ENCODE measurements at places on chromosomes 3 and 15. TPM values are rescaled to one million over a fixed set of nuclear protein-coding genes. Genes with fewer than 3 reads are reported as not detected.

DNA sequence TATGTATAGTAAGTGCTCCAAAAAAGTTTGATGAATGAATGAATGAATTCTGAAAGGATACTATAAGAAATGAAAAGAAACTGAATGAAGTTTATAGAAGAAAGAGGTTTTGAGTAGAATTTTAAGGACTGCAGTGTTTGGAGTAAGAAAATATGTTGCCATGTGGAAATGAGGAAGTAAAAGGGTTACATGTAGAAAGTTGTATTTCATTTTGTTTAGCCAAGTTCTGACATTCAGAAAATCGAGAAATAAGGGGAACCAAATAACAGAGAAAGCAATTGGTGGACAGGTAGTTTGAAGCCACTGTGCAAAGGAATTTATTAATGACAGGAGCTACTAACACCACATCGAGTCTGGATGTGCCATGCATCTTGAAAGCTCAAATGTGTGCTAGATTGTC, 200.7 kb downstream of the SATB1 start:
- DNase-seq = no peak
- no peaks in the 10 kb centered on the region for H3K36me3 ChIP-seq

GRCh38 chr15:90401495-90401894, 13.5 kb downstream of the IQGAP1 start:
- peak overlapping the region; percentile 60 for H3K4me3 ChIP-seq
- H3K4me1 ChIP-seq = peaks cover 4% of the 10 kb centered on the region
- H3K36me3 ChIP-seq = 0 out of 2 replicates have a peak, but pooled peaks cover 4% of the 10 kb centered on the region
- no peak overlapping the region for H3K27ac ChIP-seq
- no peak for DNase-seq
- no peaks in the 10 kb centered on the region for H3K27me3 ChIP-seq

- H3K36me3 ChIP-seq = no peaks in the 10 kb centered on the region
- H3K27ac ChIP-seq = no peak overlapping the region
- H3K4me1 ChIP-seq = no peaks in the 10 kb centered on the region
- DNase-seq = peak; percentile 97
Measured at GRCh38 chr3:50365080-50365841, 5.9 kb upstream of the TMEM115 start.

DNA sequence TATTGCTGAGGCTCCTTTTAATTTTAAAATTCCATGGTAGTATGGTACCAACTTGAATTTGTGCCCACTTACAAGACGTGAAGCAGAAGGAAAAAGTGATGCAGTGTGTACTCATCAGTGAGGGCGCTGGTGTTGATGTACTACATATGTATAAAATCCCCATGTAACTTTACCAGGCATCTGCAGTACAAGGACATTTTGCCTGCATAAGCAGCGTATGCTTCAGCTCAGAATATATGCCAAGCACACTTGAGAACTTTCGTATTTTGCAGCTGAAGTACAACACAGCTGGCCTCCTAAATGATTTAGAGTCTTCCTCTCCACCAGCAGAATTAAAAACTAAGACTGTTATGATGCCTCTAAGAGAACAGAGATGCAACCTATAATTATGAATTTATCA, 108.9 kb downstream of the RYR3 start:
- no peaks in the 10 kb centered on the region for H3K4me1 ChIP-seq
- no peak overlapping the region for H3K4me3 ChIP-seq
- DNase-seq = no peak
- no peak overlapping the region for H3K27ac ChIP-seq
- H3K36me3 ChIP-seq = no peaks in the 10 kb centered on the region

DNA sequence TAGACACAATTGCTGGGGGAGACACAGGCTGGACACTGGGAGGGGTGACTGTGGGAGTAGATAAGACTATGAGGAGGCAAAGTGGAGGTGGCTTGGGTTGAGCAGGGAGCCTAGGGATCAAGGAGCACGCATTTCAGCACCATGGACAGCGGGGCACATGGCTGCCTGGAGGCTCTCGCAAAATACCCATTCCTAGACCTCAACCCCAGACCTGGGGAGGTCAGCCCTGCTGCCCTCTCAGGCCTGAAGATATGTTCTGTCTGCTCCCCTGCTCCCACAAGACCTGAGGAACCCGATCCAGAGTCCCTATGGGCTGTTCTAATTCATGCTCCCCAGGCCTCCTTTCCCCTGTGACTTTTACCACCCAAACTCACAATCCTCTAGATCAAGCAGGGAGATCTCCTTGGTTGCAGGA, 16.0 kb upstream of the CPEB1 start:
- H3K4me1 ChIP-seq = no peaks in the 10 kb centered on the region
- H3K27ac ChIP-seq = no peak overlapping the region
- H3K27me3 ChIP-seq = no peaks in the 10 kb centered on the region
- no peak overlapping the region for H3K4me3 ChIP-seq
- DNase-seq = peak; percentile 70

DNA sequence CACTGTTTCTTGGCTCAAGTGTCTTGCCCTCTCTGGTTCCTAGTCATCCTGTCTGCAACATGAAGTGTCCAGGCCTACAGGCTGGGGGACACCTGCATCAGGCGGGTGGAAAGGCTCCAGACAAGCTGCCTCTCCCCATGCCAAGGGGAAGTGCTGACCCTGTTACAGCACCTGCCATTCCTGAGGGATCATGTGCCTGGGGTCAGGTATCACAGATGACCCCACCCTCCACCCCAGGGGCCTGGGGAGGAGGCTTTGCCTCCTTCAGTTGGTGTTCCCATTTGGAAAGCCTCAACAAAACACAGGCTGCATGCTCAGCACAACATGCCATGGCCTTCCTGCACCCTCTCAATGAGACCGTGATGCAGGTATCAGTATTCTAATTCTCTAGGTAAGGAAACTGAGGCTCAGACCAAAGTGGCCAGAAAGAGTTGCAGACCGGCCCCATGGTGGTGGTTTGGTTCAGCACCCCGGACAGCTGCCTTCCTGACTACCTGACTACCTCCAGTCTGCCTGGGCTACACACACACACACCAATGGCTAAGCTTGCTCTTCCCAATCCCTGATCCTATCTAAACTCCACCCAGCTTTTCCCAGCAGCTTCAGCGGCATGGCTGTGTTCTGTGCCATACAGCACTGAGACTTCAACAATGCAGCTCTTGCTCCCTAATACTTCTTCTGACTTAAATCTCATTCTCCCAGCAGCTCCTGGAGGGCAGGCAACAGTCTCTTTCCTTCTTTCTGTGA, 69.7 kb upstream of the LINGO1 start:
- no peaks in the 10 kb centered on the region for H3K4me1 ChIP-seq
- DNase-seq = peak; percentile 87
- H3K4me3 ChIP-seq = no peak overlapping the region
- H3K36me3 ChIP-seq = no peaks in the 10 kb centered on the region

- no peak overlapping the region for H3K4me3 ChIP-seq
- H3K27me3 ChIP-seq = no peaks in the 10 kb centered on the region
- H3K4me1 ChIP-seq = no peaks in the 10 kb centered on the region
- H3K36me3 ChIP-seq = no peaks in the 10 kb centered on the region
Measured at GRCh38 chr15:69972436-69972835, 125.3 kb downstream of the TLE3 start.

DNA sequence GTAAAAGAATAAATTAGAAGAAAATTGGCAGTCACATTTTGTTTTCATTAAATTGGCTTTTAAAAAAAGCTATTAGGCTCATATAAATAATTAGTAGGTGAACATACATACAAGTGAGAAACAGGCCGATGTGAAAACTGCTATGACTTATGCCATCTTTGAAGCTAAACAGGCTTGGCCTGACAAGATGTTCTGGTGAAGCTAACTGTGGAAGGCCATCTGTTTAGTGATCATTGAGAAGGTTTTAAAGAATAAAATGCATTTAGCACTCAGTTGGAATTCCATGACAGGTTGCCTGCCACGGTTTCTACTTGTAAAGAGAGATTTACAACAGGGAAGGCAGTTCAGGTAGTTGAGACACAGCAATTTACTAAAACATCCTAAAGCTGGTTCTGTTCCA, 264.0 kb upstream of the AGTR1 start:
- no peak overlapping the region for H3K4me3 ChIP-seq
- no peaks in the 10 kb centered on the region for H3K27me3 ChIP-seq
- no peak overlapping the region for H3K27ac ChIP-seq
- no peaks in the 10 kb centered on the region for H3K36me3 ChIP-seq
- no peak for DNase-seq

GRCh38 chr3:142154186-142154585, 4.8 kb upstream of the TFDP2 start:
- no peaks in the 10 kb centered on the region for H3K27me3 ChIP-seq
- DNase-seq = no peak
- H3K27ac ChIP-seq = no peak overlapping the region

GRCh38 chr3:38950581-38950980, 101.2 kb downstream of the SCN11A start:
- H3K36me3 ChIP-seq = no peaks in the 10 kb centered on the region
- DNase-seq = no peak
- no peaks in the 10 kb centered on the region for H3K27me3 ChIP-seq
- no peaks in the 10 kb centered on the region for H3K4me1 ChIP-seq

DNA sequence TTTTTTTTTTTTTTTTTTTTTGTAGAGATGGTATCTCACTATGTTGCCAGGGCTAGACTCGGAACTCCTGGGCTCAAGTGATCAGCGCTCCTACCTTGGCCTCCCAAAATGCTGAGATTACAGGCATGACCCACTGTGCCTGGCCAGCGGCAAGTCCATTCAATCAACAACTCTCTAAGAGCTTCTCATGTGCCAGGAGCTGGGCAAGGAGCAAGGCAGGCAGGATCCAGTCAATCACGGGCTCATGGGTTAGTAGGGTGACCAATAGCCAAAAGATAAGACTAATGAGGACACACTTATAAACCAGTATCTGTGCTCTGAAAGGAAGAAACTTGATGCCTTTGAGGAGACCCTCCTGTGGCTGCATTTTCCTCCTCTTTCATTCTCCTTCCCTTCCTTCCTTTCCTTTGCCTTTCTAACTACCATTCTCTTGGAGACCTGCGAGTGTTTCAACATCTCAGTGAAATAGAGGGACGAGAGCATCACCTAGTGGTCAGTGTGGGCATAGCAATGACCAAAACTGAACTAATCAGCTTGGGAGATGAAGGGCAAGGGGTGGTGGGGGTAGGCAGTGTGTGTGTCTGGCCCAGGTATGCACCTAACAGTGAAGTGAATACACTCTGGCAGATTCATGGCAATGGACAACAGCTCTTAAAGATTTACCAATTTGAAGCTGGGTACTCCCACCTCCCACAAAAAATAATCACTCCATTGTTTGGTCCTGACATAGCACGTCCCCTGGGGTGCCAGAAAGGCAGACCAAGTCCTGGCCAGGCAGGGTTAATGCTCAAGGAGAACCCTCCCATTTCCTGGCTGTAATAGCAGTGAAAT, 6.3 kb downstream of the RPP25 start:
- H3K4me3 ChIP-seq = no peak overlapping the region
- H3K4me1 ChIP-seq = no peaks in the 10 kb centered on the region
- no peaks in the 10 kb centered on the region for H3K27me3 ChIP-seq
- H3K36me3 ChIP-seq = no peaks in the 10 kb centered on the region
- H3K27ac ChIP-seq = no peak overlapping the region

DNA sequence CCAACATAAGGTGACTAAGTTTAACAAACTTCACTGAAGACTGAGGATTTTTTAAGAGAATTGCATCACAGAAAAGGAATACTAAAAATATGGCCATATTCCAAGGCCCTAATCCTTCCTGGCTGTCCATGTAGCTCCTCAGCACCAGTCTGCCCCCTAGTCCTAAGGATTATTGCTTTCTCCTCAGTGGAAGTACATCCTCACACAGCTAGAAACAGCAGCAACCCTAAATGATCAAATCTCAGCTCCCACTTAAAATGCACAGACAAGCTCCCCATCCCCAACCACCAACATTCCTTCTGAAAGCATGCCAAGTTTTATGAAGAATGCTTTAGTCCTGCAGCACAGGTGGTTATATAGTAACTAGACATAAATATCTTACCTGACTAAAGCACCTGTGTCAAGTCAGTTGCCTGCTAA, 14.7 kb downstream of the ST3GAL6 start:
- no peaks in the 10 kb centered on the region for H3K36me3 ChIP-seq
- no peak overlapping the region for H3K27ac ChIP-seq
- H3K27me3 ChIP-seq = no peaks in the 10 kb centered on the region
- no peak overlapping the region for H3K4me3 ChIP-seq

- H3K4me1 ChIP-seq = no peaks in the 10 kb centered on the region
- H3K27me3 ChIP-seq = no peaks in the 10 kb centered on the region
- no peak for DNase-seq
- no peak overlapping the region for H3K27ac ChIP-seq
Measured at GRCh38 chr15:65896236-65896635, 26.9 kb downstream of the RAB11A start.

GRCh38 chr3:13280811-13281506, 139.2 kb downstream of the NUP210 start:
- H3K36me3 ChIP-seq = peaks cover 7% of the 10 kb centered on the region
- H3K27ac ChIP-seq = no peak overlapping the region
- no peak for DNase-seq
- H3K4me1 ChIP-seq = no peaks in the 10 kb centered on the region
- H3K27me3 ChIP-seq = peaks cover 5% of the 10 kb centered on the region
- peak overlapping the region; percentile 66 for H3K4me3 ChIP-seq

The LRRN1 gene
- 269 TPM for total RNA-seq

The ECE2 gene
- total RNA-seq = not detected

The IQCB1 gene
- 35.8 TPM for total RNA-seq

The SYNPR gene
- total RNA-seq = 0.64 TPM

The DNAH1 gene
- total RNA-seq = 2.3 TPM

The ZNF860 gene
- total RNA-seq = 2.6 TPM

The HHATL gene
- total RNA-seq = not detected

The GRK7 gene
- total RNA-seq = not detected

The SAXO2 gene
- 2.6 TPM for total RNA-seq

The IQCF2 gene
- not detected for total RNA-seq

The PLA2G4E gene
- total RNA-seq = not detected

Data from H9 (cell line).